ENCODE measurements at places on chromosomes 11 and 22.
A peak's percentile ranks its signal among the peaks of the same experiment; 100 is the strongest.

- no peak for DNase-seq
These were observed 36.0 kb downstream of the RASD2 start for GRCh38 chr22:35576671-35577070.

DNA sequence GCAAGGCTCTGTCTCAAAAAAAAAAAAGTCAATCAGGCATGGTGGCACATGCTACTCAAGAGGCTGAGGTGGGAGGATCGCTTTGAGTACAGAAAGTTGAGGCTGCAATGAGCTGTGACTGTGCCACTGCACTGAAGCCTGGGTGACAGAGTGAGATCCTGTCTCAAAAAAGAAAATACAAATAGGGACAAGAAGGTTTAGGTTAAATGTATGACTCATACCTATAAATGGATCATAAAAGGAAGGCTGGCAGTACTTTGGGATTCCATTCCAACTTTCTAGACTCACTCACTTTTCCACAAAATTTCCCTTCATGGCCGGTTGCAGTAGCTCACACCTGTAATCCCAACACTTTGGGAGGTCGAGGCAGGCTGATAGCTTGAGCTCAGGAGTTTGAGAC is 25.6 kb upstream of the OSBP start:
- DNase-seq, result no peak

GRCh38 chr11:12991426-12991825 is 17.7 kb upstream of the RASSF10 start:
- no peak for DNase-seq

- peak; percentile 72 for DNase-seq
These were observed 6.7 kb downstream of the ZC3H7B start for GRCh38 chr22:41308054-41308453.

DNA sequence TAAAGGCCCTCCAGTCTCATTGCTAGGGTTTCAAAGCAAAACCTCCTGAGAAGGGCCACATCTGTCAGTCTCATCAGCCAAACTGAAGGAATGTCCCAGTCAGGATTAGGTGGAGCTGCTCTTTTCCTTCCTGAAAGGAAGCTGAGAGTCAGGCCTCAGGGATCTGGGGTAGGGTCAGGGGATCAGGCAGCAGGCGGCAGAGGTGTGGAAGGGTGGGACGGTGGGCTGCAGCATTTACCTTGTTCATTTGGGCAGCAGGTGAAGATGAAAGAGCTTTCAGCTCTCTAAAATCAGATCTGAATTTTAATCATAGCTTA is 17.8 kb downstream of the CD82 start:
- DNase-seq, result no peak

DNA sequence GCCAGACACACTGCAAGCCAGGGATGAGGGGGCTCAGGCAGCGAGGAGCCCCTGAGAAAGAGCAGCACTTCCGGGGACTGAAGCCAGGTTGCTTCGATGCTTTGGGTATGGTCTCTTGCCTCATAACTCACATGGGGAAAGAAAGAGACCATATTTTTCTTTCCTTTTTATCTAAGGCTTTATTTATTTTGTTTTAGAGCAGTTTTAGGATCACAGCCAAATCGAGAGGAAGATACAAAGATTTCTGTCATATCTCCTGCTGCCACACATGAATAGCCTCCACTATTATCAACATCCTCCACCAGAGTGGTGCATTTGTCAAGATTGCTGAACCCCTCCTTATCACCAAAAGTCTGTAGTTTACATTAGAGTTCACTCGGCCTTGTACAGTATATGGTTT is 24.3 kb upstream of the ADSL start:
- DNase-seq, result no peak

DNA sequence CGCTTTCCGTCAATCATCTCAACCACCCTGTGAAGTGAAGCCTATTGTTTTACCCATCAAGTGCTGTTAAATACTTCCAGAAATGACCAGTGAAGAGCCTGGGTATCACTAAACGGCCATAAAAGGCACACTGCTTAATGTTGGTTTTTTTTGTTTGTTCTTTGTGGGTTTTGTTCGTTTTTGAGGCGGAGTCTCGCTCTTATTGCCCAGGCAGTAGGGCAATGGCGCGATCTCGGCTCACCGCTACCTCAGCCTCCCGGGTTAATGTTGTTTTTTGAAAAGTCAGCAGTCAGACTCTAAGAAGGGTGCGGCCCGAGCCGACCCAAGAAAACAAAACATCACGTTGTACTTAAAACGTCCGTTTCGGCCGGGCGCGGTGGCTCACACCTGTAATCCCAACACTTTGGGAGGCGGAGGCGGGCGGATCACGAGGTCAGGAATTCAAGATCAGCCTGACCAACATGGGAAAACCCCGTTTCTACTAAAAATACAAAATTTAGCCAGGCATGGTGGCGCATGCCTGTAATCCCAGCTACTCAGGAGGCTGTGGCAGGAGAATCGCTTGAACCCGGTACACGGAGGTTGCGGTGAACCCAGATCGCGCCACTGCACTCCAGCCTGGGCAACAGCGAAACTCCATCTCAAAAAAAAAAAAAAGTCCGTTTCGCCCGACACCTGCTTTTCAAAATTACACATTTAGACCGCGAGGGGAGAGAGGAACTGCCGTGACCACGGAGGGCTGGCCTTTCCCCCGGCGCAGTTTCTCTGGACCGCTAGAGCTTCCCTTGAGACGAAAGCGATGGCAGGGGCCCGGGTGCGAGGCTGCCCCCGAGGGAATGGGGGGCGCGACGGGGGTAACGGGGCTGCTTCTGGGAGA is 714 bp downstream of the CD59 start:
- DNase-seq, result peak; percentile 20

DNA sequence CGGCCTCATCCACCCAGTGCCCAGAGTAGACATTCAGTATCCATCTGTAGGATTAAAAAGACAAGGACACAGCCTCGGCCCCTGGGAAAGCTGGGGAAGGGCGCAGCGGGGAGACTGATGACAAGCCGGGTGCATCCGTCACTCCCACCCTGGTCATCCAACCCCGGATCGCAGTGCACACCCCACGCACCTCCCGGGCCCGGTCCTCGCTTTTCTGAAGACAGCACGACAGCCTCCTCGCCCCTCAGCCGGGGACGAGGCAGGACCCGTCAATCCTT is 1.1 kb downstream of the FCHSD2 start:
- DNase-seq, result no peak

DNA sequence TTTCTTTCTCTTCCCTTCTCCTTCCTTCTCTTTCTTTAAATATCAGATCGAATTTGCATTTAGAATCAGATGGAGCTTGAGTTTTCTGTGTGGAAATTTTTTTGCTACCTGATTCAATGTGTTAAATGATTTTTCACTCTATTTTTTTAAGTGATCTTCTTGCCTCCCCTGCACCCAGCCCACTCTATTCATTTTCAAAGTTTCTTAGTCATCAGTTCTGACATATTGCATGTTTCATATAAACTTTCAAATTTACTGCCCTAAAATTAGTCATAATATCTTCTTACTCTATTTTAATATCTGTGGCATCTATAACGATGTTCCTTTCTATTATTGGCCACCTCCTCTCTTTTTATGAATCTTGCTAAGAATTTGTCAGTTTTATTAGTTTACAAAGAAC is 69.1 kb downstream of the MTNR1B start:
- DNase-seq, result no peak

DNA sequence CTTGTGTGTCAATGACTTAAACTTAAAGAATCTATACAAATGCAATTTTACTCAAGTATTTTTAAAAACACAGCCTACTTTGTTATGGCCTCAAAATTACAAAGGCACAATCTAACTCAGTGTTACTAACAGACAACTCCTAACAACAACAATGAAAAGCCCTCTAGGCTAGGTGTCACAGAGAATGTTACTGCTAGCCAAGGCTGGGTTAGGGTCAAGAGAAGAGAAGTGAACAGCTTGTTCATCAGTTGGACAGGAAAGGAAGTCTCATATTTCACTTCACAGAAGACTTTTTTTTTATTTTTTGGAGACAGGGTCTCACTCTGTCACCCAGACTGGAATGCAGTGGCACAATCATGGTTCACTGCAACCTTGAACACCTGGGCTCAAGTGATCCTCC is 26.0 kb downstream of the CLDN25 start:
- no peak for DNase-seq

DNA sequence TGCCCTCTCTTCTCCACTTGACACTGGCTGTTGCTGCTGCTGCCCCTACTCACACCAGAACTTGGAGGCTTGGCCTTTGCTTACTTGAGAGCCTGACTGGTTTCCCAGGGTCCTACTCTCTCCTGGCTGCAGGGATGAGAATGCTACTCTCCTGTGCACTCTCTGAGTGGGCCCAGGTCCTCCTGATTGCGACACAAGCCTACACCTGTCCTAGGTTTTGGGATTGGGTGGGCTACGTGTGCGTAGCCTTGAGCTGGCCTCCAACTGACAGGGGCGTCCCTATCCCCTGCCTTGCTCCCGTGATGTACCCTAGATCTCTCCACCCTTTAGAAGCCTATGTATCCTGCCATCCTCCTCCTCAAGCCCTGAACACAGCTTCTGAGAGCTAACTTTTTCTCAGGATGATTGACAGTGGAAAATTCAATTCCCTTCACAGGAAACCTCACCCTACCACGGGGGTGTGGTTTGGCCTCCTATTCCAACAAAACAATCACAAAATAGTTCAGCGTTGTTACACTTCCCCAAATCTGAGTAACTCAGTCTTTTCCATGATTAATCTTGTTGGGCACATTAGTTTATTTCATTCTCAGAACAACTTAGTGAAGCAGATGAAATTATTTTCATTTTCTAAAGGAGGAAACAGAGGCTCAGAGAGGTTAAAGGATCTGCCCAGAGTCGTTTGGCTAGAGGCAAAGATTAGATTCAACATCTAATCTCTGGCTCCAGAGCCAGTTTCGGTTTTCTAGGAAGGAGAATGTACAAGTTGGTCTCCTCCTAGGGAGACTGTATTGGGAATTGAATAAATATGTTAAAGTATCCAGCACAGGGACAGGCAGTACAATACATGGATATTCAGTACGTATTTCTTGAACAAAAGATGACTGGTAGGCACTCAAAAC is 17.6 kb upstream of the AMOTL1 start:
- DNase-seq, result no peak

GRCh38 chr11:131095511-131096185 is 179.4 kb upstream of the SNX19 start:
- no peak for DNase-seq

DNA sequence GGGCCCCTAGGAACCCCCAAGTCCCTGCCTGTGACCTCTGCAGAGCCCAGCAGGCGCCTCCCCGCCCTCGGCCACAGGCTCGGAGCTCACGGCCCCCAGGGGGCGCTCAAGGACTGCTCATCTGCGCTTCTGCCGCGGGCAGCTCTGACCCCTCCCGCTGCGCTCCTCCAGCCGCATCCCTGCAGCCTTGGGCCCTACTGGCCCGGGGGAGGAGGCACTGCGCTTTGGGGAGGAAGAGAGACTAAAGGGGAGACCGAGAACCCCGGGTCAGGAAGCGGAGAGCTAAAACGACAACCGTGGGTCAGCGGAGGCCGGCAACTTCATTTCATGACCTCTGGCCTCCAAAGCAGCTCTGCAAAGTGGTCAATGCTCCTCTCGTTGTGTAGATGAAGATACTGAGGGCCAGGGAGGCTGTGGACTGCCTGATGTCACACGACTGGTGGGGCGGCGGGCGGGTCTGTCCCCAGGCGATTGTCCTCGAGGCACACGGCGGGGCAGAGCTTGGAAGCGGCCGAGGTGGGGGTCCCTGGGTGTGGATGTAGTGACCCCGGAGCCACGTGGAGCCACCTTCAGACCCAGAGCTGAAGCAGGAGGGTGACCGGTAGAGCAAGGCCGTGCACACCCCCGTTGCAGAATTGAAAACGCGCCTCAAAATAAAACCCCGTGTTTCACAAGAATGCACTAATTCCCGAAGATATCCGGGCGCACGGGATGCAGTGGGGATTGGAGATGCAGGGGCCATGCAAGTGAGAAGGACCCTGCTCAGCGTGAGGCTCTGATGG is 2.7 kb upstream of the KRTAP5-6 start:
- DNase-seq, result peak; percentile 97

DNA sequence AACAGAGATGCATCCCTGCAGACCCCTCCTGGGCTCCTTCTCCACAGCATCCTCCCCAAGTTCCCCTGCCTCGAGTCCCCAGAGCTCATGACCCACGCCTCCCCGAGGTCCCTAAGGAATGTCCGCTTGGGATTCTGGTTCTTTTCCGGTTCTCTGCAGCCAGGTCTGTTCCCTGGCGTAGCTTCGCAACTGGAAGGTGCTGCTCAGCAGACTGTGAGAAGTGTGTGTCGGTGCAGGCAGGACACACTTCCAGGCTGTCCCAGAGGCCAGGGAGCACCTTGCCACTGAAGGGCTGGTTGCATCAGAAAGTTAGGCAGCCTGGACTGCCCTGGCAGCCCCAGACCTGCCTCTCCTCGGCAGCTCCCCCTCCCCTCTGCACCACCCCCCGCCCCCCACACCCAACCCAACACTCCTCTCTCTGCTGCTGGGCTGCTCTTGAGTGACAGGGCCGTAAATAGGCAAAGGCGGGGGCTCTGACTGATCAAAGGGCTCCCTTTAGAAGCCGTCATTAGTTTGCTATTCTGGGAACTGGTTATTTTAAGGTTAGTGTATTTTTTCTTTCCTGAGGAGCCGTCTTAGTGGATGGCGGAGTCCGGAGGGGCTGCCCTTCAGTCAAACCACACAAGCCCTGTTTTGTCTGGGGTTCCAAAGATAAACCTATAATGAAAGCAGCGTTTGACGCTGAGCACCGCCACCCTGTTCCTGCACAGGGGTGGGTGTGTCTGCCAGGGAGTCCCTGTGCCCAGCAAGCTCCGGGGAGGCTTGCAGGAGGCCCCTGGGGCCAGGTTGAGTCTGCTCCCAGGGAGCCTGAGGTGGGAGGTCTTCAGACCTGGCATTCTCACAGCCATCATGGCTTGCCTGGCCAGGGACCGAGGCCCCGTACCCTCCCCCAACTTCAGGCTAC is 88.6 kb upstream of the KCNQ1OT1 start:
- no peak for DNase-seq

DNA sequence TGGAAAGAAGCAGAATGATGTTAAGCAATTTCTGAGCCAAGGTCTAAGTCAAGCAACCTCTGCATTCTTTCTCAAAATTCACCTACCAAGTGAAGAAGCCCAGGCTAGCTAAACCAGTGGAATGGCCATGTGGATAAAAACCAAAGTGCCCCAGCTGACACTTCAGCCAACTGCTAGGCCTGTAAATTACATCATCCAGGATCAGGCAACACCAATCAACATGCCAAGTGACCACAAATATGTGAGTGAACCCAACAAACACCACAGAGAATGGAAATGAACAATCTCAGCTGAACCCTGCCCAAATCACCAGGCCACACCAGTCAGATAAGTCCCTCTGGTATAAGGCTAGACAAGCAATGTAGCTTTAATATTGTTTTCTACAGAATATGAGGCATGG is 25.1 kb upstream of the FJX1 start:
- peak; percentile 93 for DNase-seq

- DNase-seq, result peak; percentile 89
These were observed 23.9 kb upstream of the TCF20 start for GRCh38 chr22:42294034-42294985.

- peak; percentile 66 for DNase-seq
These were observed 7.1 kb upstream of the FLI1 start for GRCh38 chr11:128686745-128687177.

DNA sequence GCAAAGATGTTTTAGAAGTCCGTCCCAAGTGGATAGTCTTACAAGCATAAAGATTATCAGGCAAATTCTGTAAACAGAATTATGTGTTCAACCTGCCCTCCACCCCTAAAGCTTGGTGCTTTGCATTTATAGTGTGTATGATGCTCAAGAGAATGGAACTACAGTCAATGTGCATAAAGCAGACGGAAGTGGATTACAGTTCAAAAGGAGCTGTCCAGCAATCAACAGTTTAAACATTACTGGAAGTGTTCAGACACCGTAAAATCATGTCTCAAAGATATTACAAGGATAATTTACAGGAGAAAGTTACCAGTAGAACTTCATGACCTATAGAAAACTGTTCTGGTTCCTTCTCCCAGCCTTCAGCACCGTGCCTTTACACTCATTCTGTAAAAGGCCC is 1.0 kb downstream of the RIC3 start:
- DNase-seq, result no peak
